ENCODE measurements at places on chromosomes 1 and 21. TPM values are rescaled to one million over a fixed set of nuclear protein-coding genes. Genes with fewer than 3 reads are reported as not detected.

GRCh38 chr1:54200519-54200997, 591 bp downstream of the MRPL37 start:
- H3K4me3 ChIP-seq, result peak overlapping the region; percentile 90
- H3K36me3 ChIP-seq, result peaks cover 8% of the 10 kb centered on the region
- H3K27ac ChIP-seq, result peak overlapping the region; percentile 94
- peaks cover 12% of the 10 kb centered on the region for H3K4me1 ChIP-seq

GRCh38 chr1:45328680-45329079, 2.0 kb downstream of the HPDL start:
- peaks cover 3% of the 10 kb centered on the region for H3K36me3 ChIP-seq
- H3K4me1 ChIP-seq, result peaks cover 5% of the 10 kb centered on the region
- H3K27ac ChIP-seq, result no peak overlapping the region

Gene AMY2A
- not detected for total RNA-seq

- H3K36me3 ChIP-seq, result no peaks in the 10 kb centered on the region
- H3K4me3 ChIP-seq, result no peak overlapping the region
- H3K27ac ChIP-seq, result no peak overlapping the region
- H3K27me3 ChIP-seq, result no peaks in the 10 kb centered on the region
Observed at GRCh38 chr1:228364706-228365213, 41.9 kb downstream of the TRIM11 start.

Gene RHBG
- total RNA-seq, result 0.71 TPM

- no peaks in the 10 kb centered on the region for H3K27me3 ChIP-seq
- no peak overlapping the region for H3K27ac ChIP-seq
Observed at GRCh38 chr1:3405491-3405890, 49.0 kb upstream of the ARHGEF16 start.

DNA sequence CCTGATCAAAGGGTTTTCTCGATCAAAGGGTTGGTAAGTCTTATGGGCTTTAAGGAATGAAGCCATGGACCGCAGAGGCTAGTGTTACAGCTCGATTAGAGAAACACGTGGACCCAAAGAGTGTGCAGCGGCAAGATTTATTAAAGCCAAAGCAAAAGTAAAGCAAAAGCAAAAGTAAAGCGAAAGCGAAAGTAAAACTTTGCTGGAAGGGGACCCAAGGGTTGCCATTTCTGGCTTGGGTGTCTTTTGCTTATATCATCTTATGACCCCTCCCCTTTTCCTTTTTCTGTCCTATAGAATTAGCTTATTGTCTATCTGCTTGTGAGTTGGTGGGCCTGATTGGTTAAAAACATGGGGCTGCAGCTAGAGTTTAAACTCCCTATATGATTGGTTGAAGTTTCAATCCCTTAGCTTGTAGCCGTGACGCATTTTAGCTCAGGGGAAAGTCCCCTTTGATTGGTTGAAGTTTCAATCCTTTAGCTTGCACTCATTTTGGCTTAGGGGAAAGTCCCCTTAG, 957.0 kb downstream of the AMY1C start:
- H3K27me3 ChIP-seq, result no peaks in the 10 kb centered on the region
- no peak overlapping the region for H3K4me3 ChIP-seq
- H3K36me3 ChIP-seq, result no peaks in the 10 kb centered on the region
- H3K4me1 ChIP-seq, result no peaks in the 10 kb centered on the region
- H3K27ac ChIP-seq, result no peak overlapping the region

Gene FCAMR
- not detected for total RNA-seq

- peaks cover 19% of the 10 kb centered on the region for H3K36me3 ChIP-seq
- no peaks in the 10 kb centered on the region for H3K27me3 ChIP-seq
- no peak overlapping the region for H3K4me3 ChIP-seq
- H3K27ac ChIP-seq, result no peak overlapping the region
Observed at GRCh38 chr1:32848354-32849063, 22.2 kb downstream of the FNDC5 start.

Gene CD1C
- not detected for total RNA-seq

DNA sequence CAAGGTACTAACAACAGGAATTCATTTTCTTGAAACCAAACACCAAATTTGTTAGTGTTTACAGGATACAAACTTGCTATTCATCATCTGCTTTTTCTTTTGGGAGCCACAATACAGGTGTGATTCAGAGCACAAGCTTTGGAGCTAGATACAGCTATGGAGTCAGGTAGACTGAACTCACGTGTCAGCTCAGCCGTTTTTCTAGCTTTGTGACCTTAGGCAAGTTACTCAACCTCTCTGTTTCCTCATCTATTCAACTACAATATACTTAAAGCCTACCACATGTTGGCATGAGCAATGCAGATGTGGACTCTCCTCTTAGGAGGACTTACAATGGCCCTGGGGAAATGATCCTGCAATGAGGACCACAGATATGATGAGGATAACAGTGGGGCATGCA, 6.3 kb downstream of the HTR1D start:
- H3K4me3 ChIP-seq, result no peak overlapping the region
- peaks cover 22% of the 10 kb centered on the region for H3K27me3 ChIP-seq
- no peak overlapping the region for H3K27ac ChIP-seq
- no peaks in the 10 kb centered on the region for H3K36me3 ChIP-seq
- H3K4me1 ChIP-seq, result no peaks in the 10 kb centered on the region

DNA sequence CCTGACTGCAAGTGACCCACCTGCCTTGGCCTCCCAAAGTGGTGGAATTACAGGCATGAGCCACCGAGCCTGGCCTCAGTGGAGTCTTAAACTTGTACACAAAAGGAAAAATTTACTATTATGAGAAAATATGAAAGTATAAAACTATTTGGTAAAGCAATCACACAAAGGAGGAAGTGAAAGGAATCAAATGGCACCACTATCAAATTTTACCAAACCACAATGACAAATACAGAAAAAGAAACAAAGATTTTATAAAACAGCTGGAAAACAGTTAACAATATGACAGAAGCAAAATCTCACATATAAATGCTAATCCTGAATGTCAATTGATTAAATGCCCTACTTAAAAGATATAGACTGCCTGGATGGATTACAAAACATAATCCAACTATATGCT, 42.1 kb upstream of the NEGR1 start:
- no peaks in the 10 kb centered on the region for H3K4me1 ChIP-seq
- DNase-seq, result no peak
- H3K36me3 ChIP-seq, result no peaks in the 10 kb centered on the region
- H3K27me3 ChIP-seq, result no peaks in the 10 kb centered on the region
- H3K4me3 ChIP-seq, result no peak overlapping the region
- no peak overlapping the region for H3K27ac ChIP-seq

- no peak overlapping the region for H3K27ac ChIP-seq
- H3K4me1 ChIP-seq, result no peaks in the 10 kb centered on the region
- peaks cover 40% of the 10 kb centered on the region for H3K36me3 ChIP-seq
- H3K27me3 ChIP-seq, result no peaks in the 10 kb centered on the region
Observed at GRCh38 chr1:37905727-37906126, 41.1 kb downstream of the INPP5B start.

Gene OXCT2
- 0.38 TPM for total RNA-seq

DNA sequence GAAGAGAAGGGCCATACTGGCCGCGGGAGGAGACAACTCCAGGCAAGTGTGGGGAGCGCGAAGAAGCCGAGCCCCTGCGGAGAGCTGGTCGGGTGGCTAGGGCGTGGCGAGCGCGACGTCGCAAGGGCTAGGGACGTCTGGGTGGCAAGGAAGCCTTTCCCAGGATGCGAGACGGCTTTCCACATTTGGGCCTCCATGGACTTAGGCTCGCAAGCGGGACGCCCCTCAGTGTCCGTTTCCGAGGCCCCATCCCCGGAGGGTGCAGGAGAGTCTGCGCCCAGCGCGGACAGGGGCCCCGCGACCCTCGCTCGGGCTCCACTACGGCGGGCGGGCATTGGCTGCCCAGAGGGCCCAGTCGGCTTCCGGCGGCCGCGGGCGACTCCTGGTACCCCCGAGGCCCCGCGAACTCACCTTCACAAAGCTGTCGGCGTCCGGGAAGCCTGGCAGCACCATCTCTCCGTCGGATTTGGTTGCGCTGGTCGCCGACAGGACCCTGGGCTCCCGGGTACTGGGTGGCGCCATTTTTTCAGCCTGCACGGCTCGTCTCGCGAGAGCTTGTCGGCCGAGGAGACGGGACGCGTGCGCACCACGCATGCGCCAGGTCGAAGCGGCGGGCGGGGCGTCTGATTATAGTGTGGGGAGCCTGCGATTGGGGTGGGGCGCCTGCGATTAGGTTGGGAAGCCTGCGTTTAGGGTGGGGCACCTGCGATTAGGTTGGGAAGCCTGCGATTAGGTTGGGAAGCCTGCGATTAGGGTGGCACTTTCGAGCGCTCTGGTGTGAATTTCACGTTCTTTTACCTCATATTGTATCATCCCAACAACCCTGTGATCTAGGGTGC, at the start of gene EXOSC10:
TSS of gene EXOSC10 (minus strand) at position 560 of the 839 bp plus-strand sequence. CDS start at position 522, 38 bp downstream.
- H3K4me1 ChIP-seq, result peaks cover 3% of the 10 kb centered on the region
- peak within 1 kb of the TSS; percentile 98 for H3K27ac ChIP-seq
- peaks cover 3% of the 10 kb centered on the region for H3K36me3 ChIP-seq
- peak; percentile 93 for DNase-seq
- peak within 1 kb of the TSS; percentile 94 for H3K4me3 ChIP-seq
- H3K27me3 ChIP-seq, result no peaks in the 10 kb centered on the region

DNA sequence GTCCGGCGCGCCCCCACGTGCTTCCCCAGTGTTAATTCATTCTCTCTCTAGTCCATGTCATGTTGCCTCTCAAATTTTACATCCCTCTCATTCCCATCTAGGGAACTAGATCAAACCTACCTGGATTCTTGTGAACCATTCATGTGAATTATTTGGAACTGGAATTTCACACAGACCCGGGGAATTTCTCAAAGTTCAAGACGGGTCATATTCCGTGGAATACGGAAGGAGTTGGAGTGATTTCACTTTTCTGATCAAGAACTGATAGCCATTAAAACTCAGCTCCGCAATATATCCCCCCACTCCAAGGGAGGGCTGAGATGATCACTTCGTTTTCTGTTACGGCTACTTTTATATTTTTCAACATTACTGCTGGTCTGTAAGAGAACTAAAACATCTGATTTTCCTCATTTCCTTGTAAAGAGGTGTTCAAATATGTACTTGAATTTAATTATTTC, 1.0 kb upstream of the ENO1 start:
- peak overlapping the region; percentile 77 for H3K4me3 ChIP-seq
- peaks cover 29% of the 10 kb centered on the region for H3K4me1 ChIP-seq
- H3K36me3 ChIP-seq, result peaks cover 9% of the 10 kb centered on the region

Gene PRELP
- total RNA-seq, result 0.14 TPM

Gene CHD5
- 0.77 TPM for total RNA-seq

- H3K4me3 ChIP-seq, result no peak overlapping the region
- DNase-seq, result no peak
- no peaks in the 10 kb centered on the region for H3K27me3 ChIP-seq
- H3K36me3 ChIP-seq, result no peaks in the 10 kb centered on the region
- peaks cover 10% of the 10 kb centered on the region for H3K4me1 ChIP-seq
Observed at GRCh38 chr1:222926566-222926965, 111.7 kb downstream of the DISP1 start.

GRCh38 chr1:182262425-182262824, 129.2 kb downstream of the GLUL start:
- H3K27me3 ChIP-seq, result no peaks in the 10 kb centered on the region
- H3K4me1 ChIP-seq, result peaks cover 10% of the 10 kb centered on the region
- no peaks in the 10 kb centered on the region for H3K36me3 ChIP-seq
- H3K4me3 ChIP-seq, result no peak overlapping the region
- H3K27ac ChIP-seq, result no peak overlapping the region

GRCh38 chr1:116808200-116808847, 54.1 kb downstream of the CD2 start:
- peaks cover 5% of the 10 kb centered on the region for H3K4me1 ChIP-seq
- peaks cover 8% of the 10 kb centered on the region for H3K27me3 ChIP-seq
- H3K36me3 ChIP-seq, result no peaks in the 10 kb centered on the region
- DNase-seq, result no peak
- no peak overlapping the region for H3K27ac ChIP-seq

Gene ATAD3C
- 1.9 TPM for total RNA-seq

GRCh38 chr1:26705788-26706311, 10.0 kb downstream of the ARID1A start:
- H3K27ac ChIP-seq, result peak overlapping the region; percentile 76
- DNase-seq, result no peak
- H3K4me1 ChIP-seq, result peaks cover 24% of the 10 kb centered on the region
- no peak overlapping the region for H3K4me3 ChIP-seq

Gene TIE1
- 1.2 TPM for total RNA-seq

- H3K27ac ChIP-seq, result peak overlapping the region; percentile 20
- no peak for DNase-seq
- no peaks in the 10 kb centered on the region for H3K4me1 ChIP-seq
- no peaks in the 10 kb centered on the region for H3K27me3 ChIP-seq
- peaks cover 10% of the 10 kb centered on the region for H3K36me3 ChIP-seq
- no peak overlapping the region for H3K4me3 ChIP-seq
Observed at GRCh38 chr1:193264313-193265065, 78.1 kb upstream of the B3GALT2 start.

GRCh38 chr21:40639616-40640194, 207.3 kb downstream of the DSCAM start:
- H3K27me3 ChIP-seq, result peaks cover 5% of the 10 kb centered on the region
- no peaks in the 10 kb centered on the region for H3K36me3 ChIP-seq
- H3K27ac ChIP-seq, result peak overlapping the region; percentile 31
- no peak overlapping the region for H3K4me3 ChIP-seq

Gene DLGAP3
- 1.3 TPM for total RNA-seq

Gene ZBTB18
- 28.8 TPM for total RNA-seq

GRCh38 chr21:35088319-35088771, 39.2 kb upstream of the RUNX1 start:
- peaks cover 5% of the 10 kb centered on the region for H3K27me3 ChIP-seq
- H3K4me1 ChIP-seq, result peaks cover 11% of the 10 kb centered on the region
- H3K36me3 ChIP-seq, result no peaks in the 10 kb centered on the region
- no peak overlapping the region for H3K4me3 ChIP-seq
- no peak overlapping the region for H3K27ac ChIP-seq
- no peak for DNase-seq

Gene LEPR
- 3.0 TPM for total RNA-seq

GRCh38 chr1:29962831-29963247, 726.5 kb downstream of the PTPRU start:
- no peak for DNase-seq
- no peak overlapping the region for H3K4me3 ChIP-seq
- H3K27me3 ChIP-seq, result peaks cover 8% of the 10 kb centered on the region
- no peaks in the 10 kb centered on the region for H3K4me1 ChIP-seq
- H3K27ac ChIP-seq, result no peak overlapping the region

DNA sequence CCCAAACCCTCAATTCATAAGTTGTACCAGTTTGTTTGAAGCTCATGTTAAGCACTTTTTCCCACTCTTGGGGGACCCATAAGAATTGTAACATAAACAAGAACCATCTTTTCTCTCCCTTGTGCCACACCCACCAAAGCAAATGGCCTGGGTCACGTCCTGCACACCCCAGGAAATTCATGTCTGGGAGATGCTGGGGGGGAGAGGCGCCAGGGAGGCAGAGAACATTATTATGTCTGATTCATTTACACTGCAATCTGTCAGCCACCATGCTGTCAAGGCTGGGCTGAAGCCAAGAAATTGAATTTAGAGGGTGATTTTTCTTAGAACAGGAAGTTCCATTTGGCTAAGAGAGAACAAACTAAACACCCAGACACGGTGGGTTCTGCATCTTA, 37.2 kb upstream of the IPO9 start:
- H3K4me1 ChIP-seq, result peaks cover 1% of the 10 kb centered on the region

DNA sequence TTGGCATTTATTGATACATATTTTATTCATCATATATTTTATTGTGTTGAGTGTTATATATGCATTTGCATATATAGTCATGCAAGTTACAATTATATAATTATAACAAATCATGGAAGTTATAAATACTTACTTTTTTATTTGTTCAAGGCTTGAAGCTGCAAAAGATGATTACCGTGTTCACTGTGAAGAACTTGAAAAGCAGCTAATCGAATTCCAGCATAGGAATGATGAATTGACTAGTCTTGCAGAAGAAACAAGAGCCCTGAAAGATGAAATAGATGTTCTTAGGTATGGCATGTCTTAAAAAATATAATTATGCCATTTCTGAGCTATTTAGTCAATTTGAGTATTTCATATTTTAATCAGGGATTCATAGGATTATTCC, 32.1 kb downstream of the HOOK1 start:
- H3K36me3 ChIP-seq, result peaks cover 41% of the 10 kb centered on the region
- H3K4me1 ChIP-seq, result peaks cover 4% of the 10 kb centered on the region
- no peak for DNase-seq
- H3K27ac ChIP-seq, result no peak overlapping the region
- H3K4me3 ChIP-seq, result no peak overlapping the region
